ENCODE measurements at places on chromosomes 1 and 21.
A peak's percentile ranks its signal among the peaks of the same experiment; 100 is the strongest.

DNA sequence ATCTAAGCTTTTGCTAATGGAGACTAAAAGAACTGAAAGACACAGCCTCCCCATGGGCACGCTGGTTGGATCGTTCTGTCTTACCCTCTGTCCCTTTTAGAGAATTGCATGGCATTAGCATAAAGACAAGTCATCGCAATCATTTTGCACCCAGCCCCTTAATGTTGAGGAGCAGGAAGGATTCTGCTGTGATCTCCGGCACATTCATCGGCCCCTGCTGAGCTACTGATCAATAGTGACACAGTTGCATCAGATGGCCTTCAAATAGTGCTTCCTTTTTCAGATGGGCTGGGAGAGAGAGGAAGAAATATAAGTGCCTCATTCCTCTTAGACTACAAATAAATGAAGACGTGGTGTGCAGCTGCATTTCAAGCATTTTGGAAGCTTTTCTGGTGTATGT lies 75.4 kb downstream of the NOS1AP start:
- DNase-seq: no peak

- DNase-seq: no peak
Measured at GRCh38 chr1:53455364-53455991, 3.7 kb upstream of the DMRTB1 start.

DNA sequence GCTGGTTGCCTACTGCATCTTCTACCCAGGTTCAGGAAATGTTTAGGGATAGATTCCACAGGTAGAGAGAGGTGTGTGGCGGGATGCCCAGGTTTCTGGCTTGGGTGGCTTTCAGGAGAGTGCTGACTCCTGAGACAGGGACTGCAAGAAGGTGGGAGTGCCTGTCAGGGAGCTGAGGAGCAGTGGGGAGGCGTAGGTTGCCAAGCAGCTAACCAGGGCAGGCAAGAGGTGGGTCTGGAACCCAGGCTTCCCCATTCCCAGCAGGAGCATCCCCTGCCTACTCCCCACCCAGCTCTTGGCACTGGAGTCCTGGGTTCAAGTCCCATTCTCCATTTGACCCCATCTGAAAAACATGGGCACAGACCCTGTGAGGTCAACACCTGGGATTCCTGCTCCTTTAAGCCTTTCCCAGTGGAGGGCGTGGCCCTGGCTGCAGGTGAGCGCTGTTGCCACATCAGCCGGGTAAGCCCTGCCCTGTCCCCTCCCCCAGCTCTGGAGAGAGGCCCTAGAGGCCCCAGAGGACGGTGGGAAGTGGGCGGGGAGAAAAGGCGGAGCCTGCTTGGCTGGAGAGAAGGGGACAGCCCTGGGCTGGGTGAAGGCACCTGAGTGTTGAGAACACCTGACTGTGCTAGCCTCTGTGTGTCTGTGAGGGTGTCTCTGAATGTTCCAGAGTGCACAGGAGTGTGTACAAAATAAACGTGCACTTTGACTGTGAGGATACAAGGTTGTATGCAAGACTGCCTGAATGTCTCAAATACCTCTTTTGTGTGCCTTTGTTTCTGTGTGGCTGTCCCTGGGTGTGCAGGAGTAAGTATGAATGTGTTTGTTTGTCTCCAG lies 14.0 kb upstream of the SYNC start:
- DNase-seq: peak; percentile 88

DNA sequence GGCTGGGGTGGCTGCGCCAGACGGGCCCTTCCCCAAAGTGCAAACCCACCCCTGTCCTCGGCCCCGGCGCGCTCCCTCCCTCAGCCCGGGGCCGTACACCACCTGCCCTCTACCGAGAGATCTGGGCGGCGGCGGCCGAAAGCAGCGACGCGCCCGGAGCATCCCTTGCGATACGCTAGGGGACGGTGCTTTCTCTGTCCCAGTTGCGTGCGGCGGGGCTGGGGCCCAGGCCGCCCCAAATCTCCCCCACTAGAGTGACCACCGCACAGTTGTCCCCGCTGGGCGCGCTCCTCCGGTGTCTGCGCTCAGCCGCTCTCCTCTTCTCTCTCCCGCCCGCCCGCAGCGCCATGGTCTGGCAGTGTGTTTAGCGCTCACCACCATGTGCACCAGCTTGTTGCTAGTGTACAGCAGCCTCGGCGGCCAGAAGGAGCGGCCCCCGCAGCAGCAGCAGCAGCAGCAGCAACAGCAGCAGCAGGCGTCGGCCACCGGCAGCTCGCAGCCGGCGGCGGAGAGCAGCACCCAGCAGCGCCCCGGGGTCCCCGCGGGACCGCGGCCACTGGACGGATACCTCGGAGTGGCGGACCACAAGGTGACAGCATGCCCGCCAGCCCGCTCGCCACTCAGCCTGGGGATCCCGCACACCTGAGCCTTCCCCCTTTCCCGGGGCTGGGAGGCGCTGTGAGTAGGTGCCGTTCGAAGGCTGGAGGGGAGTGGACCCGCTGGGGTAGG lies 1.0 kb downstream of the ST6GALNAC5 start:
- peak; percentile 42 for DNase-seq

DNA sequence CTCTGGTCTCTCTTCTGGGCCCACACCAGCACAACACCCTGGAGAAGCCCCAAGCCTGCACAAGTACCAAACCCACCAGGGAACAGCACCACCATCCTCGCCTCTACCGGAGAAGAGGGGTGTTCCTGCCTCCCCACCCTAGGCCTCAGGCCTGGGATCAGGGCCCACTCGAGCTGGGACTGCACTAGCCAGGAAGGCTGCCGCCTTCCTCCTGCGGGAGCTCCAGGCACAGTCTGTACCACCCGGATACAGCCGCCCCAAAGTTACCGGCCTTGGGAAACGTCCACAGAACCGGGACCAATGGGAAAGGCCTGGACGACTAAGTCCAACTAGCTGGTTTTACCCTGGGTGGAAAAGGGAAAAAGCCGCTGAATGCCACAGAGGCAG lies 3.4 kb downstream of the TAL1 start:
- DNase-seq: no peak

DNA sequence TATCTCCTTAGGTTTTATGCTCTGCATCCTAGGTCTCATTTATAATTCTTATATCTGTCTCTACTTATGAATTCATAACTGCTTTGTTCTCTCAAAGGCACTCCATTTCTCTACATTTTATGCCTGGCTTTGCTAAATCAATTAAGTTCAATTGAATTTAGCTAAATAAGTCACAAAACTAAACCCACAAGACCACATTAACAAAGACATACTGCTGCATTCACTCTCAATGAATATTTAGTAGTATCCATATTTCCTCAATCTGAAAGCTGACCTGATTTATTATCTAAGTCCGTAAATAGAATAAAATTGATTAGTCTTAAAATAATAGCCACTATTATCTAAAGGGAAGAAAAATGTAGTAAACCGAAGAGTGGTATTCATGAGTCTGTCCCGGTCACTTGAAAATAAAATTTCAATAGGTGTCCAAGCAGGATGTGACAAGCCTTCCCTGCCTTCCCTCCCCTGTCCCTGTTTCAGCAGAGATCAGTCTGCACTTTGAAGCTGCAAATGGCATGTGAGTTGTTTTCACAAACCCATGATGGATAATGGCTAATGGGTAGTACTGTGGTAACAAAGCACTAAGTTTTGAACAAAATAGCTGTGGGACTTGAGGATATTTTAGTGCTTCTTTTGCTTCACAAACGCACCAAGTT lies 295.0 kb upstream of the NCAM2 start:
- DNase-seq: no peak

- DNase-seq: no peak
Measured at GRCh38 chr1:108862698-108863477, 6.0 kb upstream of the AKNAD1 start.

DNA sequence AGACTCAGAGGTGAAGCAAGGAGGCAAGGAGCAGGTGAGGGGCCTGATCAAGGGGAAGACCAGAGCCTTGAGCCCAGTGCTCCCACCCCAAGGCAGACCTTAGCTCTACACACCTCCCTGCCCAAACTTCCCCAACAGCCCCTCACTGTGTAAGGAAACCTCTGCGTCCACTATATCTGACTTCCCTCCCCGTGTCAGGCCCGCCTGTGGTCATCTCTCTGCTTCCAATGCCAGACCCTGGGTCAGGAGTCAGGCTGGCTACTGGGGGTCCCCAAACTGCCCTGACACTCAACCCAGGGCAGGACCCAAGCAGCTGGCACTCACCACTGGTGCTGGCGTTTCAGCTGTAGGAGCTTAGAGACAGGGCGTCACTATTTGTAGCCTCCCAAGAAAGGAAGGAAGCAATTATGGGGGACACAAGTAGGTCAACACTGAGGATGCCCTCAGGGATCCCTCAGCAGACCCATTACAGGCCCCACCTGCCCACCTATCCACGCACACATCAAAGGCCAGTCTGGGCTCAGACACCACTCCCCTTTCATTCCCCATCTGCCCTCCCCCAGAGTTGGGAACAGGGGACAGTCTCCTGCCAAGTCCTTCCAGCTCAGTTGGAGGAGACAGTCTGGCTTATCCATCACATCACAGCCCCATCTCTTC lies 811 bp upstream of the S100A3 start:
- no peak for DNase-seq

GRCh38 chr21:46655230-46655629 lies 19.8 kb downstream of the PRMT2 start:
- DNase-seq: no peak

- no peak for DNase-seq
Measured at GRCh38 chr1:71861022-71861421, 421.3 kb downstream of the NEGR1 start.

GRCh38 chr1:64915381-64916274 lies 50.7 kb downstream of the JAK1 start:
- DNase-seq: peak; percentile 38

GRCh38 chr1:10128101-10128765 lies 82.1 kb upstream of the KIF1B start:
- no peak for DNase-seq

GRCh38 chr1:6888268-6888667 lies 103.0 kb downstream of the CAMTA1 start:
- no peak for DNase-seq

DNA sequence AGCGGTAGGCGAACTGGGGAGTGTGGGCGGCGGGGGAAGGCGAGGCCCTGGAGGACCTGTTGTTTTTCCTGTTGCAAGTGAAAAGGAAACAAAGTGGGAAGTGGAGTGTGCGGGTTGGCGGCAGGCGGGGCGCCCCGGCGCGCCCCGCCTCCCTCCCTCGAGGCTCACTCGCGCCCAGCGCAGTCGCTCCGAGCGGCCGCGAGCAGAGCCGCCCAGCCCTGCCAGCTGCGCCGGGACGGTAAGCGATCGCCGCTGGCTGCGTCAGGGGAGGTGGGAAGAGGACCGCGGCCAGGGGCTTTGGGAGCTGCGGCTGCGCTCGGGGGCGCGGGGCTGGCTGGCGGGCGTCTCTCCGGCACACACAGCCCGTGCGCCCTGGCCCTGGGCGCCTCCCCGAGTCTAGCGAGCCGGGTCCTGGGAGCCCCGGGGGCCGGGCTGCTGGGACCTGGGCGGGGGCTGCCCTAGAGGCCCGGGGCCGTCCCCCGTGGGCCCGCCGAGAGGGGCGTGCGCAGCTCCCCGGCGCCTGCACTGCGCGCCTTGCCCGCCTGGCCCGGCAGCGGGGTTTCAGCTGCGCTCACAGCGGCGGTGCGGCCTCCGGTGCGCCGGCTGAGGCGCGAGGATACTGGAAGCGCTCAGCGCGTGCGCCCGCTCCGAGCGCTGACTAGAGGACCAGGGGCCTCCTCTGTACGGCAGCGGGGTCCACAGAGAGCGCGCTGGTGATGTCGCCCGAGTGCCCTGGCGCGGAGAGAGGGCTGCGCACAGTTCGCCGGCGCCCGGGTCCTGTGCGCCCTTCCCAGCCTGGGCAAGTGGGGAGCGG lies at the start of gene PIK3CD:
PIK3CD (plus strand) TSS at position 167 of the 814 bp plus-strand sequence. CDS start 58,725 bp downstream, outside the sequence.
- peak; percentile 38 for DNase-seq

DNA sequence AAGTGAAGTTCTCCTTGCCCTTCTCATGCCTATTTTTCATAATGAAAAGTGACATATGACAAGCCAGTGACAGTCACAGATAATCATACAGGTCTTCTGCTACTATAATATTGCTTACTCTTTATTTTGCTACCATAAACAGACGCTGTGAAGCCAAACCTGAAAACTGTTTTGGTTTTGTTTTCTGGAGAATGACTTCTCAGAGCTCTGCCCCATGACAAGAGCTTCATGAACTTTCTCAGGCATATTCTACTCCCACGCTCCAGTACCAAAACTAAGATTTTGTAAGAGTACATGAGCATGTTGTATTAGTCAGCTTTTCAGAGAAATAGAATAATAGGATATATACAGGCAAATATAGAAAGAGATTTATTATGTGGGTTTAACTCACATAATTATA lies 64.3 kb upstream of the VTCN1 start:
- DNase-seq: no peak

GRCh38 chr1:85611856-85612255 lies 31.3 kb downstream of the CCN1 start:
- no peak for DNase-seq

DNA sequence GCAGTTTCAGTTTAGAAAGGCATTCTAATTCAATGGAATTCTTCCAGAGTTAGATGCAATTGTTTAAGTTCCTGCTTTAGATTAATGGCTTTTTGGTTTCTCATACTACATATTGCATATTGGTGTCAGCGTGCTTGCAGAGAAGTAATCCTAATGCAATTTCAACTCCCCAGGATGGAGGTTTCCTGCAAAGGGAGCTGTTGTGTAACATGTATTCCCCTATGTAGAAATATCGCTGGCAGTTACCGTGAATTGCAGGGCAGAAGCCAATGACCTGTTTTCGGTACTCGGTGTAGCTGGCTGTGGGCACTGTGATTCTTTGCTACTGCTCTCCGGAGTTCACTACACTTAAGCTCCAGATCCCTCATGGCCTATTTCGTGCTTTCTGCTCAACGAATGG lies 256.1 kb upstream of the PTBP2 start:
- DNase-seq: no peak

- DNase-seq: no peak
Measured at GRCh38 chr1:204818998-204819397, 51.7 kb upstream of the NFASC start.

- DNase-seq: no peak
Measured at GRCh38 chr1:25890239-25891034, 14.9 kb upstream of the PAQR7 start.

- DNase-seq: no peak
Measured at GRCh38 chr1:56773341-56774066, 45.7 kb downstream of the FYB2 start.

GRCh38 chr1:211381481-211382181 lies 55.0 kb downstream of the TRAF5 start:
- no peak for DNase-seq

DNA sequence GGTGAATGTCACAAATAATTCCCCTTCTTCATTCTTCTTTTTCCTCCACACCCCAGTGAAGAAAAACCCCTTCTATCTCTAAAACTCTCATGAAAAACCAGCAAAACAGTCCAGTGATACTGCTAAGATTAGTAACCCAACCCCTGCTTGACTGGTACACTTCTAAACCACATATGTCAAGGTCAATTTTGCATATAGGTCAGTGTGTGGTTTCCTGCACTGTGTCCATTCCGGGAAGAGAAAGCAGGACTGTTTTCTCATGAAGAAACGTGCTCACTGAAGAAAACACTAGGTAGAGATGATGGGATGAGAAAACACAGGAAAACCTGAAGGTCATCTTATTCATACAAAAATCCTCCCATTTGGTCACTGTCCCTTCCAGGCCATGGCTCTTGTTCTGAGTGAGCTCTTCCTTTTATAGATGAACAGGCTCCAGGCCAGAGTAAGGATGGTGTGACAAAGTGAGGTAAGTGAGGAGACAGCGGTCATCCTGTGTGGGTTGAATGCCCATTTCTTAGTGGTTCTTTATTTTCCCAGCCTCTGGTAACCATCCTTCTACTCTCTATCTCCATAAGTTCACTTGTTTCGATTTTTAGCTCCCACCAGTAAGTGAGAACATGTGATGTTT lies 122.7 kb downstream of the FASLG start:
- DNase-seq: no peak

All from HuH-7.5 (cell line).